ENCODE measurements at places on chromosomes 7 and 10.

GRCh38 chr10:112835217-112835715 is 114.8 kb upstream of the TCF7L2 start:
- no peak for DNase-seq

DNA sequence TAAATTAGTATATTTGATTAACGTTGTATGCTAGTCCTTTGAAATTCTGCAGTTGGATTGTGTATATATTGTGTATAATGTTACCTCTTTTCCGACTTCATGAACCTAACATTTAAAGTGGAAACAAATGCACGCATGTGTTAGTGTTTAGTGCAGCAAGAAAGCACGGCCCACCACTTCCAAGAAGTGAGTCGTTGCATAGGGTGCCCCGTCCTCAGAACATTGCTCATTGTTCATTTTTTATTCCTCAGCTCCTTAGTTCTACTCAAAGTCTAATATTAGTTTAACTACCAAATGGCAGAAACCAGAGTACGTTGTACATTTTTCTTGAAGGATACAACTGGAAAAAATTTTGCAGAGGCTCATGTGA is 407.6 kb downstream of the AUTS2 start:
- no peak for DNase-seq

- DNase-seq, result no peak
Observed at GRCh38 chr10:63829020-63829419, 307.8 kb downstream of the REEP3 start.

GRCh38 chr7:42238709-42239366 is 1.8 kb upstream of the GLI3 start:
- DNase-seq, result no peak

DNA sequence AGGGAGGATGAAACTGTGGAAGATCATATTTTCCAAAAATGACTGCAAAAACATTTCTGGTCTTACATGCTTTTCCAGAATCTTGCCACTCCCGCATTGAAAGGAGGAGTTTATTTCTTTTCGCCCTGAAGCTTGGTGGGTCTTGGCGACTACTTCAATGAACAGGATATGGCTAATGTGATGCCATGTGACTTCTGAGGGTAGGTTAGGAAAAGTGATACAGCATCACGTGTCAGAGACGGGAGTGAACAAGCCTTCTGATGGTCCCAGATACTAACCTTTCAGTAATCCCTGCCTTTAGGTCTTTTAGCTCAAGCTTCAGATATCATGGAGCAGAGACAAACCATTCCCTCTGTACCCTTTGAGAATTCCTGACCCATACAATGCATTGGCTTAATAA is 192.2 kb upstream of the HPS1 start:
- DNase-seq, result no peak

Data from NCI-H2171 treated with DMSO at 0.1 percent for 48 hours (cell line).